ENCODE measurements at places on chromosomes 13 and 19. TPM values are rescaled to one million over a fixed set of nuclear protein-coding genes. Genes with fewer than 3 reads are reported as not detected.
A peak's percentile ranks its signal among the peaks of the same experiment; 100 is the strongest.

OR10H1 gene
- not detected for total RNA-seq

EBPL gene
- 52.3 TPM for total RNA-seq

NCAN gene
- total RNA-seq, result not detected

ZNF610 gene
- 0.12 TPM for total RNA-seq

APOC4 gene
- total RNA-seq, result not detected

GRCh38 chr19:48468772-48469288 lies 339 bp upstream of the CYTH2 start:
- peaks cover 13% of the 10 kb centered on the region for H3K4me1 ChIP-seq
- peak overlapping the region; percentile 93 for H3K4me3 ChIP-seq
- H3K27ac ChIP-seq, result peak overlapping the region; percentile 94
- H3K27me3 ChIP-seq, result no peaks in the 10 kb centered on the region
- peak; percentile 100 for DNase-seq

GRCh38 chr13:46339035-46339666 lies 47.9 kb downstream of the RUBCNL start:
- no peaks in the 10 kb centered on the region for H3K27me3 ChIP-seq
- H3K27ac ChIP-seq, result peak overlapping the region; percentile 79
- peak overlapping the region; percentile 21 for H3K4me3 ChIP-seq
- H3K4me1 ChIP-seq, result peaks cover 48% of the 10 kb centered on the region
- DNase-seq, result no peak

DNA sequence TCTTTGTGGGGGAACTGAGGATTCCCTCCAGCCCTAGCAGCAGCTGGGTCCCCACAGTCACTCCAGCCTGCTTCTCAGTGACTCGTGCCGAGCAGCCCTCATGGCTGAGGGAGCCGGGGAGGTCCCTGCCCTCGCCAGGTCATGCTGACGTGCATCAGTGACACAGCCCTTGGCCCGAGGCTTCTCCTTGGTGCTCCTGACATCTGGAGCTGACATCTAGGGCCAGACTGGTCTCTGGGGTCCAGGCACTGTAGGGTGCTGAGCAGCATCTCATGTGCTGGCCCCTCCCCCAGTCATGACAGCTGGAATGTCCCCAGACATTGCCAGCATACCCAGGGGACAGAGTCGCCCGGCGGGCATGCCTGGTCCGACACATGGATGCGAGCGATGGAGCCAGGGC lies 14.4 kb downstream of the COMP start:
- no peaks in the 10 kb centered on the region for H3K27me3 ChIP-seq
- H3K27ac ChIP-seq, result no peak overlapping the region
- DNase-seq, result no peak
- H3K4me3 ChIP-seq, result no peak overlapping the region
- H3K4me1 ChIP-seq, result no peaks in the 10 kb centered on the region
- H3K36me3 ChIP-seq, result no peaks in the 10 kb centered on the region

DNA sequence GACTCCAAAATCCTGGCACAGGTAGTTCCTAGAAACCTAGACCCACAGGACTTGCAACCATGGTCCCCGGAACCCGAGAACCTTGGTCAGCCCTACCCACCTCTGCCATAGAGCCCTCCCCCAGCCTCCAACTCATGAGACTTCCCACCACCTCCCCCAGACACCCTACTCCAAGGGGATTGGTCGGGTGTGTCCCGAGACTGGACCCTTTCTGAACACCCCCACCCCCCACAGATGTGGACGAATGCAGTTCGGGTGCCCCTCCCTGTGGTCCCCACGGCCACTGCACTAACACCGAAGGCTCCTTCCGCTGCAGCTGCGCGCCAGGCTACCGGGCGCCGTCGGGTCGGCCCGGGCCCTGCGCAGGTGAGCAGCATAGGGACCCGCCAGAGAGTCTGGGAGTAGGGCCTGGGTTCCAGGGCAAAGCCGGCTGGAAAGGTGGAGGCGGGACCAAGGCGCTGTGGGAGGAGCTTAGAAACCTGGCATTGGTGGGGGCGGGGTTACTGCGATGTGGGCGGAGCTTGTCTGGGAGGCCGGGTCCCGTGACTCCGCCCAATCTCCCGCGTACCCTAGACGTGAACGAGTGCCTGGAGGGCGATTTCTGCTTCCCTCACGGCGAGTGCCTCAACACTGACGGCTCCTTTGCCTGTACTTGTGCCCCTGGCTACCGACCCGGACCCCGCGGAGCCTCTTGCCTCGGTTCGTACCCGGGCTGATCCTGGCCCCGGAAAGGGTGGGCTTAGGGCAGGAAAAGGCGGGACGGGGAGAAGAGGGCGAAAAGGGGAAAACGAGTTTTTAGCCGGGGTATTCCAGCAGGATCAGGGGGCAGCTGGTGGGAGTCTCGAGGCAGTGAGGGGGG lies 11.9 kb downstream of the LTBP4 start:
- H3K27me3 ChIP-seq, result no peaks in the 10 kb centered on the region
- peak; percentile 93 for DNase-seq
- peak overlapping the region; percentile 98 for H3K27ac ChIP-seq
- peaks cover 18% of the 10 kb centered on the region for H3K36me3 ChIP-seq
- H3K4me1 ChIP-seq, result peaks cover 42% of the 10 kb centered on the region
- peak overlapping the region; percentile 92 for H3K4me3 ChIP-seq

DNA sequence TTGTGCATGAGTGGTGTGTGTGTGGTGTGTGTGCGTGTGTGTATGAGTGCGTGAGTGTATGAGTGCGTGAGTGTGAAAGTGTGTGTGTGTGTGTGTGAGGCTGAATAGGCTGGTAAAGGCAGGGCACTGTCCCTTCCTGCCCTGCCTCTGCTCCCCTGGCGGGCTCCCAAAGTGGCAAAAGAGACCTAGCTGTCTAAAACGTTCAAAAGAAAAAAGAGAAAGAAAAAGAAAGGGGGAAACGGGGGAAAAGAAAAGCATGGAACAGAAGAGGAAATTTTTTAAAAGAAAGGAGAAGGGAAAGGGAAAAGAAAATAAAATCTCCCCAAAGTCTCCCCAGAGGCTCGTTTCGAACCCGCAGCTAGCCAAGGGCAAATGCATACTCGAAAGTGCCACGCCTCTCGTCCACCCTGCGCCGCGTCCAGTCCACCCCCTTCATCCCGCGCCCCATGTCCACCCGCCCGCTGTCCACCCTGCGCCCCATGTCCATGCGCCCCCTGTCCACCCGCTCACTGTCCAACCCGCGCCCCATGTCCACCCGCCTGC lies 37.0 kb upstream of the FLT1 start:
- DNase-seq, result no peak
- H3K4me3 ChIP-seq, result no peak overlapping the region
- H3K36me3 ChIP-seq, result no peaks in the 10 kb centered on the region
- peaks cover 31% of the 10 kb centered on the region for H3K27me3 ChIP-seq

All from activated CD4-positive, alpha-beta T cell treated with anti-CD3 and anti-CD28 coated beads, Interleukin-2, amount 10 ng/mL, durations not matched to agents 24 days and 14 days (primary cell).